ENCODE measurements at places on chromosomes 13 and 19.

DNA sequence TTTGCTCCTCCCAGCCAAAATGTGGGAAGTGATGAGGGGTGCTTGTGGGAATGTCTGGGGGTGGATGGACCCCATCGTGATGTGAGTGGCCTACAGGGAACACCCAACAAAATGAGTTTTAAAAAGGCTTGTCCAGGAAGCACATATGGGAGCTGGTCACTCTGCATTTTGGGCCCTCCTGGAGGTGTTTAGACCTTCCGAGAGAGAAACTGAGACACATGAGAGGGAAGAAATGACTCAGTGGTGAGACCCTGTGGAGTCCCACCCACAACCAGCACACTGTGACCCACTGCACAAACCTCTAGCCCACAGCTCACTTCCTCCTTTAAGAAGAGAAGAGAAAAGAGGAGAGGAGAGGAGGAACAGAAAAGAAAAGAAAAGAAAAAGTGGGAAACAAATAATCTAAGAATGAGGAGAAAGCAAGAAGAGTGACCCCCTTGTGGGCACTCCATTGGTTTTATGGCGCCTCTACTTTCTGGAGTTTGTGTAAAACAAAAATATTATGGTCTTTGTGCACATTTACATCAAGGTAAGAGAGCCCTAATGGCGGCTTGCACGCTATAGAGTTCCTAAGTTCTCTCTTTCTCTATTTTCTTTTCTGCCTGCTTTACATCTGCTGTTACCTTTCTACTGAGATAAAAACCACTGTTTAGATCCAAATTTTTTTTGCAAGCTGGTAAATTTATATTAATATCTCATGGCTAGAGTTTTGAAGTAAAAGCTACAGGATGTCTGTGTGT is 13.3 kb upstream of the LILRB1 start:
- DNase-seq: no peak

GRCh38 chr19:30523791-30524190 is 151.6 kb downstream of the ZNF536 start:
- DNase-seq: no peak

GRCh38 chr13:27293873-27294515 is 23.4 kb downstream of the RASL11A start:
- no peak for DNase-seq

- DNase-seq: no peak
Measured at GRCh38 chr13:61536433-61536832, 120.8 kb upstream of the PCDH20 start.

DNA sequence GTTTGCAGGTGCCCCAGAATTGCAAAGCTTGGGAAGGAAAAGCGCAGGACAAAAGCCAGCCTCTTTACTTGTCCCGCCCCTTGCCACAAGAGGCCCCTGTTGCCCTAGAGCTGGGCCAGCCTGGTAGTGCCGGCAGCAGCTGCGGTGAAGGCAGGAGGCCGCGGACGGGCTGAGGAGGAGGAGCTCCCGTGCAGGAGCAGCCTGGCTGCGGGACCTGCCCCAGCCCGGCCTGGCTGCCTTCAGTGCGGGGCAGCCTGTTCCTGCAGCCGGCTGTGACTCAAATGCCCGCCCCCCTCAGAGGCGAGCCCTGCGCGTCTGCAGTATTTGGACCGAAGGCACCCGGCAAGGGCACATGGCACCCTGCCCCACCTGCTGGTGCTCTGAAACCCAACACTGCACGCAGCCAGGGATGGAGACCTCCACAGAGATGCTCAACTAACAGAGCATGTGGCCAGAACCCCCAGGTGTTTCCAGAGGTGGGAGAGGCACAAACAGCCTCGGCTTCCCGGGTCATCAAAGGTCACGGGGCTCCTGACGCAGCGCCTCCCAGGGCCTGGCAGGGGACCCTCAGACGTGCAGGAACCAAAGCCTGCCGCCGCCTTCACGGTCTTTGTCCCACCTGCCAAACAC is 29.7 kb downstream of the NAXD start:
- DNase-seq: peak; percentile 72

- no peak for DNase-seq
Measured at GRCh38 chr13:48398450-48399095, 14.3 kb downstream of the LPAR6 start.

DNA sequence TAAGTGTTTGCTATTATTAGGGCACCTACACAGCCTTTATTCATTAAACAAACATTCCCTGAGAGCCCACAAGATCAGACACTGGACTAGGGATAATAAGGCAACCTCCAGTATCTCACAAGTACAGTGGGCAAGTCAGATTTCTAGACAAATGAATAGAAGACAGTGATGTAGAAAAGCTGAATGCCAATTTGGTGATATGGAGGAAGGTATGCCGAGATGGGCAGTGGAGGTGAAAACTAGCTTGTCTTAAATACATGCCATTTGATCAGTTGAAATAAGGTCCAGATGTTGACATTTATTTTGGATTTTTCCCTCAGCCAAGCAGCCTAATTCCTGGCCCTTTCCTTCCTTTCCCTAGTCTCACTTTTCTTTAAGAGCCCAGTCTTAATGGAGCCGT is 130.3 kb downstream of the RXFP2 start:
- no peak for DNase-seq

DNA sequence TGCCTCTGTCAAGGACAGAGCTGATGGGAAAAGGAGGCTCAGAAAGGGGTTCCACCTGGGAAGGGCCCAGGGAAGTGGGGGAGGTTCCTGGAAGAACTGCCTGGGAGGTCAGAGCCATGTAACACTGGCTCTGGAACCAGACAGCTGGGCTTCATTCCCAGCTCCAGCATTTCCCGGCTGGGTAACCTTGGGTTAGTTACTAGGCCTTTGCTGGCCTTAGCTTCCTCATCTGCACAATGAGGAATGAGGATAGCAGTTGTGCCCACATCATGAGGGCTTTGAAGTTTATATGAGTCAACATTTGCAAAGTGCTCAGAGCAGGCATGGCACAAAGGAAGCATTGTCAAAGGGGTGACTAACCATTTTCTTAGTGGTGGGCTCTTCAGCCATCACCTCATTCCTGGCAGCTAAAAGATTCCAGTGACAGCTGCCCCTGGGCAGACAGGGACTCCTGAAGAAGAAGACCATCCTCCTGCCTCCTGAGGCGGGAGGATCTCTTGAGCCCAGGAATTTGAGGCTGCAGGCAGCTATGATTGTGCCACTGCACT is 1.7 kb upstream of the DNAJB1 start:
- no peak for DNase-seq

- DNase-seq: no peak
Measured at GRCh38 chr13:40756042-40756441, 14.9 kb downstream of the MRPS31 start.

DNA sequence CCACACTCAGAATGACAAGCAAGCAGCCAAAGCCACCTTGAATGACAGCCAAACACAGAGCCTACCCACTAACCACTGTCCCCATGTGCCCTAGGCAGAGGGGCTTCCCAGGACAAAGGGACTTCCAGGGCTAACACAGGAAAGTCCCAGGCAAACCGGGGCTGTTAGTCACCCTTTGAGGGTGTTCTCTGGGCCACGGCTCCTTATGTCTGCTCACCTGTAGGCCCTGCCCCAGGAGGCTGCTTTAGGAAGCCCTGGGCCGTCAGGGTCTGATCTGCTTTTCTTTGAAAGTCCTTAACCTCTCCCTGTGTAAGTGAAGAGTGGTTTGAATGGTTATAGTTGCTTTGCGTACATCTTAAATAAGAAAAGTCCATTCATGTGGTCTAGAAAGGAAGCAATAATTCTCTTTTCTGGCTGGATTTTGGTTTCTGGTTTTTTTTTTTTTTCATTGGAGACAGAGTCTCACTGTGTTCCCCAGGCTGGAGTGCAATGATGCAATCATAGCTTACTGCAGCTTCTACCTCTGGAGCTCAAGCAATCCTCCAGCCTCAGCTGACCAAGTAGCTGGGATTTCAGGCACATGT is 161.4 kb downstream of the EFNB2 start:
- DNase-seq: peak; percentile 27

DNA sequence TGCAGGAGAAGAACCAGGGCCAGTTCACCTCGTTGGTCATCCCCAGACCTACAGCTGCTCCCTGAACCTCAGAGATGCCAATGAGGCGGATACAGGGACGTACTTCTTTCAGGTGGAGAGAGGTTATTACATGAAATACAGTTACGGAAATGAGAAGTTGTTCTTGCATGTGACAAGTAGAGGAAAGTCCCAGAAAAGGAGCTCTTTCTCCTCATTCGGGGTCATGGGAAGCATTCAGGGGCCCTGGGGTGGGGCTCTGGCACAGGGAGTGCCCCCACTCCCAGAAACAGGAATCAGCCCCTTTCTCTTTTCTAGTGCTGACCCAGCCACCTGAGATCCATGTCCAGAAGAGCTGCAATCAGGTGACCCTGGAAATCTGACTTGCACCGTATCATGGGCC is 4.5 kb upstream of the SIGLEC9 start:
- DNase-seq: no peak

DNA sequence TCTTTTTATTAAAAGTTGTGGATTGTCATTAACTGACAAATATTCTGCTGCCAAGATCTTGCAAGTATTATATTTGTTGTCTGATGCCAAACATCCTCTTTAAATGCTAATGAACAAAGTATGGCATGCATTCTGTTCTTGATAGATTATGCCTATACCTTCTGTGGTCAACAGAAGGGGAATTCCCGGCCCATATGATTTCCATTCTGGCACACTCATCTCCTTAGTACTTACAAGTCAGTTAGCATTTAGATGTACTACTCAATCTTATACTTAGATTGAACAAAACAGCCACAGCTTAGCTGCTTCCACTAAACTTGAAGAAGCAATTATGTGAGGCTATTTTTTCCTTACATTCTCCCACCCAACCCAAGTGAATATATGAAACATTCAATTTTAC is 246.1 kb upstream of the DACH1 start:
- no peak for DNase-seq

DNA sequence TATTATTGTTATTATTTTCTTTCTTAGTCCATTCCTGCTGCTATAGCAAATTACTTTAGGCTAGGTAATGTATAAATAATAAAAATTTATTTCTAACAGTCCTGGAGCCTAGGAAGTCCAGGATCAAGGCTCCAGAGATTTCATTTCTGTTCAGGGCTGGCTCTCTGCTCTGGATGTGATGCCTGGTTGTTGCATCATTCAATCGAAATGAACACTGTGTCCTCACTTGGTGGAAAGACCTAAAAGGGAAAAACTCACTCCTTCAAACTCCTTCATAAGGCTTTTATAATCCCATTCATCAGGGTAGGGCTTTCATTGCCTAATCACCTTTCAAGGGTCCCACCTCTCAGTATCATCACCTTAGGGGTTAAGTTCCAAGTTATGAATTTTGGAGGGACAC is 395.0 kb downstream of the EFNB2 start:
- DNase-seq: no peak

DNA sequence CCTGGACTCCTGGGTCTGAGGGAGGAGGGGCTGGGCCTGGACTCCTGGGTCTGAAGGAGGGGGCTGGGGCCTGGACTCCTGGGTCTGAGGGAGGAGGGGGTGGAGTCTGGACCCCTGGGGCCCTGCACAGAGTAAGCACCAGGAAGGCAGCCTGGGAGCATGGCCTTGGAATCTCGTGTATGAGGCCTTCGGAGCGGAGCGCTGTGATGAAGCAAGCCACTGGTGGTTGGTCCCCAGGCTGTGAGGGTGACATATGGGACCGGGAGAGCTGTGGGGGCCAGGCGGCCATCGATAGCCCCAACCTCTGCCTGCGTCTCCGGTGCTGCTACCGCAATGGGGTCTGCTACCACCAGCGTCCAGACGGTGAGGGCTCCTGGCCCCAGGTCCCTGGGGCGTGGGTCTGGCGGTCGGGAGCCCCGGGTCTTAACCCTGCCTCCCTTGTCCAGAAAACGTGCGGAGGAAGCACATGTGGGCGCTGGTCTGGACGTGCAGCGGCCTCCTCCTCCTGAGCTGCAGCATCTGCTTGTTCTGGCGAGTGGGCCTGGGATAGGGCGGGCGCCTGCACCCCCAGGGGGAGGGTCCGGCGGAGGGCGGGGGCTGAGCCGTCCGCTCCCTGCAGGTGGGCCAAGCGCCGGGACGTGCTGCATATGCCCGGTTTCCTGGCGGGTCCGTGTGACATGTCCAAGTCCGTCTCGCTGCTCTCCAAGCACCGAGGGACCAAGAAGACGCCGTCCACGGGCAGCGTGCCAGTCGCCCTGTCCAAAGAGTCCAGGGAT is 918 bp downstream of the TMEM190 start:
- peak; percentile 52 for DNase-seq

DNA sequence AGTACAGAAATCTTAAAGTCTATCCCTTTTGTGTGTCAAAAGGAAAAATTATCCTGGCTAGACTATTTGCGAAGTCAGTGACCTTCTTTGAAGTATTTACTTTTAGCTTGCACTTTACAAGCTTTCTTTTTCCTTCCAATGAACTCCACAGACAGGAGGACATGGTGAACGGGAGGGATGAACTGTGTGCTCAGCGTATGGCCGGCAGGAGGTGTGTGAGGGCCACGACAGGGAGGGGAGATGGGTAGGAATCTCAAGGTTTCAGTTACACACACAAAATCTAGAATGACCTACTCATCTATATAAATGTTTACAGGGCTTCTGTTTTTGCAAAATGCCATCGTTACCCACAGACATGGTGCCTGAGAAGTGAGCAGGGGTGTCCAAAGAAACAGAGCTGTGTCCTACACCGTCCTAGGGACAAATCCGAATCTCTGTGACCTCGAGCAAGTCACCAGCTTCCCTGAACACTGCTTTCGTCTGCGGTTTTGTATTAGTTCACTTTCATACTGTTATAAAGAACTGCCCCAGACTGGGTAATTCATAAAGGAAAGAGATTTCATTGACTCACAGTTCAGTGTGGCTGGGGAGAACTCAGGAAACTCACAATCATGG is 537.2 kb downstream of the LIG4 start:
- DNase-seq: no peak

GRCh38 chr13:69677343-69677742 is 430.3 kb upstream of the ATXN8OS start:
- no peak for DNase-seq

DNA sequence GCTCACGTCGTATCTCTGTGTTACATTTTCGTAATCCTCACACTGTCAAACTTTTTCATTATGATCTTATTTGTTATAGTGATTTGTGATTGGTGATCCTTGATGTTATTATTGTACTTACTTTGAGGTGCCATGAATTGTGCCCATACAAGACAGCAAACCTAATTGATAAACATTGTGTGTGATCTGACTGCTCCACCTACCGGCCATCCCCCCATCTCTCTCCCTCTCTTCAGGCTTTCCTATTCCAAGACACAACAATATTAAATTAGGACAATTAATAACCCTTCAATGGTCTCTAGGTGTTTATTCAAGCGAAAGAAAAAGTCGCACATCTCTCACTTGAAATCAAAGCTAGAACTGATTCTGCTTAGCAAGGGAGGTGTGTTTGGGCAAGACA is 349.3 kb downstream of the RBM26 start:
- no peak for DNase-seq

- no peak for DNase-seq
Measured at GRCh38 chr19:7975037-7975436, 30.4 kb downstream of the ELAVL1 start.

DNA sequence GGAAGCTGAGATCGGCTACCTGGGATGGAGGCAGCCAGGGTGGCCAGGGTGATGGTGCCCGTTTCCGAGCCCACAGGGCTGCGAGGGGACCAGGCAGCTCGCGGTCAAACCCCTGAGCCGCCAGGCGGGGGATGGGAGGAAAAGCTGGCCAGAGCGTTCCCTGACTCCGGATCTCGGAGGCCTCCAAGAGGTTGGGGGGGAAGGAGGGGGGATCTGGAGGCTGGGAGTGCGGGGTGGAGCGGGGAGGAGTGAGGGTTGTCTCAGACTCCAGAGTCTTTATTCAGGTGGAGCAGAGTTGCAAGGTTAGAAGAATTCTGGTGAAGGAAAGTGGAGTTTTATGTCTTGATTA is 1.1 kb downstream of the CACNG7 start:
- no peak for DNase-seq

Data from right kidney (tissue), 9 donors.